Activated T-cell treated with anti-CD3 and anti-CD28 coated beads for 24 hours (primary cell): ENCODE measurements at places on chromosomes 6 and 20.

- no peak for DNase-seq
Observed at GRCh38 chr6:36954262-36954931, at the start of gene PI16. TSS of gene PI16 (plus strand) at chr6:36954738. CDS start at chr6:36954761, 23 bp downstream.

- no peak for DNase-seq
Observed at GRCh38 chr20:12700701-12701100, 308.1 kb upstream of the SPTLC3 start.

- DNase-seq: no peak
Observed at GRCh38 chr20:22939181-22939580, 95.9 kb upstream of the SSTR4 start.

GRCh38 chr6:18820725-18821124 is 433.6 kb downstream of the RNF144B start:
- DNase-seq: no peak

DNA sequence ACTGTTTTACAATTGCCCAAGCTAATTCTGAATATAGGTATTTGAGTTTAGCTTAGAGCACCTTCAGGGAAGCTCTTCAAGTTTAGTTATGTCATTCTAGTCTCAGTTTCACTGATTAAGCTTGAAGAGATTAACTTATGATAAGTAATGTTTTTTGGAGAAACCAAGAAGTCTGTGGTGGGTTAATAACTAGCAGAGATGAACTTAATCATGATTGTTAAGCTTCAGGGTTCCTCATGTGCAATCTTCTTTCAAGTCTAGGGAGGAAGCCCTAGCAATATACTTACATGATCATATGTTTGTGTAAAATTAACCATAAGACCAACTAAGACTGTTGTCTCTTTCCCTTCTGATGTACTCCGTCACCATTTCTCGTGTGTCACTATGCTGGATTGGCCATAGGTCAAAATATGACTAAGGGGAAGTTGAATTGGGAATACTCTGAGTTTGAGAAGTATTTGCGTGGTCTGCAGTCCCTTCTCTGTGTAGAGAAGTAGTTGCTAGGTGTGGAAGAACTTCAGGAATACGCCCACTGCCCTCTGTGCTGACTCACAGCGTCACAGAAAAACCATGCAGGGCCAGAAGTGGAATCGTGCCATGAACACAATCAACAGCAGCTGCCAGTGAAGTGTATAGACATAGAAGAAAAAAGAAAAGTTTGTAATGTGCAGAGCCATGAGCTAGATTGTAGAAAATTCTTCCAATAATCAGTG is 88.3 kb downstream of the SH3BGRL2 start:
- DNase-seq: no peak

- DNase-seq: no peak
Observed at GRCh38 chr6:119476554-119476953, 127.0 kb upstream of the MAN1A1 start.

GRCh38 chr6:71364889-71365542 is 76.4 kb downstream of the OGFRL1 start:
- no peak for DNase-seq

- DNase-seq: no peak
Observed at GRCh38 chr6:122652431-122652830, 42.2 kb downstream of the PKIB start.

DNA sequence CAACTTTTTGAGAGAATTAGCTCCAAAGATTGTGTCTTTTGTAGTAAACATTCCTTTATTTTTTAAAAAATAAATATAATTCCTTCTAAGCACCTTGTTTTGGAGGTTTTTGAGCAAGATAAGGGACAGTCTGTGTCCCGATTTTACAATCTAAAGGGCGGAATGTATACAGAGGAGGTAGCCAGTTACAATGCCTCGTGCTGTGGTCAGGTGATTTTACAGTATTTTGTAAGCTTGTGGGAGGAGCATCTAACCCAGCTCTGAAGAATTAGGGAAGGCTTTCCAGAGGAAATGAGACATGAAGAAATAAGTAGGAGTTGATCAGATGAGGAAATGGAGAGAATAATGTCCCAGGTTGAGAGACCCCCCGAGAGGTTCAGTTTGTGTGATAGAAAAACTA is 1.3 kb downstream of the HINT3 start:
- DNase-seq: no peak

GRCh38 chr20:18007534-18008292 is 38.9 kb downstream of the MGME1 start:
- no peak for DNase-seq

DNA sequence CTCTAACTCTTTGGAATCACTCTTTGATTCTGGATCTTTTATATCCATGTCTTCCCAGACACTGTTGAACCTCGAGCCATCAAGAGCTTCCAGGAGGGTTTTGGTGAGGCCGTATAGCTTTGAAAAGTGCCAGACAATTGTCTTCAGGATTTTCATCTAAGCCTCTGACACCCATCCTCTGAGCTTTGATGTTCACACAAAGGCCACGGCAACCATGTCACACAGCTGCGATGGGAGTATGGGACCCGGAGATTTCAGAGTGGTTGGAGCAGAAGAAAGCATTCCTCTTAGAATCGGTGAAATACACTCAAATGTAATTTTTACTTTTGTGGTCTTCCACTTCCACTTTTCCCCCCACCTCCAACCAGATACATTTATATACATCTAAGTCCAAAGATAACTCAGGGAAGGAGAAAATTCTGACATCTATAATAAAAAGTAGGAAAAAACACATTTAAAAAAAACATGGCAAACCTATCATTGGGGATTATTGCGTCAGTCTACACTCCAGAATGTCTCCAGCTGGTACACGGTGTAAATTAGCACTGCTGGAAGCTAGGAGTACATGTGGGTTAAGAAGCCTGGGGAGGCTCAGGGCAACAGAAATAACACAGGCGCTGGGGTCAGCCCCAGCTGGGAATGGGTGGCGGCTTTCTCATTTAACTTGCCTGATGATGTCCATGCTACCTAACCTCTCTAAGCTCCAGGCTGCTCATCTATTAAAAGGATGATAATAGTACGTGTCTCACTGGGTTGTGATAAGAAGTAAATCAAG is 92.7 kb downstream of the LY86 start:
- no peak for DNase-seq

GRCh38 chr6:42512579-42512978 is 51.2 kb upstream of the UBR2 start:
- no peak for DNase-seq

DNA sequence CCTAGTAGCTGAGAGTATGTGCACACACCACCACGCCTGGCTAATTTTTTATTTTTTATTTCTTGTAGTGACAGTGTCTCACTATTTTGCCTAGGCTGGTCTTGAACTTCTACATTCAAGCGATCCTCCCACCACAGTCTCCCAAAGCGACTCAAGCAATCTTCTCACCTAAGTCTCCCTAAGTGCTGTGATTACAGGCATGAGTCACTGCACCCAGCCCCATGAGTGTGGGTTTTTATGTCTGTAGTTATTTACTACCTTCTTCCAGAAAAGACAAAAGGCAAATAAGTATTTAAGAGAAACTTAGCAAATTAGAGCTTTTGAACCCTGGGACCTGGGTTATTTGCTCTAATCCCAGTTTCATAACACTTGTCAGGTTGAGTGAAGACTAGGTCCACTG is 92.3 kb upstream of the HCRTR2 start:
- DNase-seq: no peak

GRCh38 chr6:89190741-89191140 is 26.4 kb downstream of the GABRR1 start:
- DNase-seq: no peak

- DNase-seq: no peak
Observed at GRCh38 chr6:139758209-139758611, 383.8 kb upstream of the CITED2 start.

GRCh38 chr6:137866200-137866913 is 702 bp upstream of the TNFAIP3 start:
- DNase-seq: no peak

- no peak for DNase-seq
Observed at GRCh38 chr20:1490643-1491195, 501 bp downstream of the SIRPB2 start.

- DNase-seq: no peak
Observed at GRCh38 chr6:80728101-80728750, 621.8 kb downstream of the BCKDHB start.

DNA sequence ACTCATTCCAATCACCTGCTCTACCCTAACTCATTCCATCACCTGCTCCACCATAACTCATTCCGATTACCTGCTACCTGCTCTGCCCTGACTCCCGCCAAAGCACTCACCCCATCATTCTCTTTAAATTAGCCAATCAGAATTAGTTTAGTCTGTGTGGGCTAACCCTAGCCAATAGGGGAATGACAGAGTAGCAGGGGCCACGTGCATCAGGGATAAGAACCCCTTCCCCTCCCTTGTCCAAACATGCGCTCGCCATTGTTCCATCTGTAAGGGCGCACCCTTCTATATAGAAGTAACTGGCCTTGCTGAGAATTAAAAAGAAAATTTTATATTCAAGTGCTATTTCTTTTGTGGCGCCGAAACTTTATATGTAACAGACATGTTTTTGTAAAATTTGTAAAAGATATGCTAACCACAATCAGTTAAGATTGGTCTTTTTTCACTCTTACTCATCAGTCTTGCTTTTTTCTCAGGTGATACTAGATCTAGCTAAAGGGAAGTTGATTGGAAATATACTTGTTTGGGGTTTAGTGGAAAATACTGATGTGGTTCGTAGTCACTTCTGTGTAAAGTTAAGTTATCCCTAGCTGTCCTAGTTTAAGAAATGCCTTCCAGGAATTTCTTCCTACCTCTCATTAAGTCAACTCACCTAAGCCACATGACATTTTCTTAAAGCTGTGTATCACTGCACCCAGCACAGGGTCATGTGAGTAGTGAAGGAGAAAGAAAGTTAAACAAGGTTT is 16.5 kb downstream of the RTN4IP1 start:
- no peak for DNase-seq

GRCh38 chr20:57977569-57977968 is 250.9 kb downstream of the ANKRD60 start:
- DNase-seq: no peak

GRCh38 chr6:166488076-166488685 is 98.3 kb downstream of the RAMACL start:
- DNase-seq: peak; percentile 65

DNA sequence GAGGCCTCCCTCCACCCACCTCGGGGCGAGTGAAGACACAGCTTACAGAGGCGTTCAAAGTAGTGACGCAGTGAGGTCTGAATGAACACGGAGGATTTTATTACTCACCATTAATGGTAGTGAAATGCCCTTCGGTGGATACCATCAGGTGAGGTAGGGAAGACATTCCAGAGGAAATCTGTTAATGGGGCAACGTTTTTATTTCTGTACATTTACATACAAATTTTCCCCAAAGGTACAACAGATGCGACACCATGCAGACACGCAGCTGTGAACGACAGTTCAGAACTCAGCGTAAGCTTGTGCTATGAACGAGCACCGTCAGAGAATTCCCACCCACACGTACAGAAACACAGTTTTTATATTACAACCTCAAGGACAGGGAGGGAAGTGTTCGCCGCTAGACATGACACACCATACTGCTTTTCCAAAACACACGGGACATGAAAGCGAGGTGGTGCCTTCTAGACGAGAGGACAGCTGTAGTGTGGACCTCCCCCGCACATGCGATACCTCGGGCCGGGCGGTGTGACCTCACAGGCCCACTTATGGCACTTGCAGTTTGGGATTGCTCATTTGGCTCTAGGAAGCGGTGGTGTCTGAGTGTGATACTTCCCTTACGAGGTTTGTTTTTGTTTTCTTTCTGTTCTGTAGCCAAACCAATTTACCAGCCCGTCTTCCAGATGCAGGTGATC is 10.7 kb downstream of the PSMG4 start:
- DNase-seq: no peak

DNA sequence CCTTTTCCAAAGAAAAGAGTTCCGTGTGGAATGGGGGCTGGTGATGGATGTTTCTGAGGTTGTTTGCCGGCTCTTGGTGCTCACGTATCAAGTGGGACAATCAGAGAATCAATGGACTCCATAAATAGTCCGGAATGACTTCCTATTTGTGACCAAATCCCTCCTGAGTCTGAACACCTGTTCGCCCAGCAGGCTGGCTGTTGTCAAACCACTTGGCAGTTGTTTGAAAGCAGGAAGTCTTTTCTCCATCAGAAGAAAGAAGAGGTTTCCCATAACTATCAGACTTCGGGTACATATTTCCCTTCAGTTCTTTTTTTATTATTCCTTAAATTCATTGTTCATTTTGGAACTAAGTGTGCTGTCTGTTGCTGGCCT is 154.7 kb upstream of the RIN2 start:
- no peak for DNase-seq

DNA sequence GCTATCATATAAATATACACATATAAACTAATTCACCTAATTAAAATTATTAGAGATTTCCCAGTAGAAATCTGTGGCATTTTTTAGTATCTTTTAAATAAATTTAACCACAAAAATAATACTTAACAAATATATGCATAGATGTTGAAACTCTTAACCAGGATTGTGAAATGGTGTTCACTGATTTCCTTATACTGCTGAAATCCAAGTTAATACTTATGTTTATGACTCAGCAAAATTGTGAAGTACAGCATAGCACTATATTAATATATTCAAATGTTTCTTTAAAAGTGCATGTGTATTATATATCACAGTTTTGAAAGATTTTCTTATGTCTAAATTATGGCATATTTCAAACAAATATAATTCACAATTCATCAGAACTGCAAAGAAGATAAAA is 328.2 kb upstream of the MANEA start:
- DNase-seq: no peak

GRCh38 chr6:79733388-79733787 is 102.3 kb downstream of the SH3BGRL2 start:
- no peak for DNase-seq

GRCh38 chr20:44714701-44715498 is at the start of gene CCN5:
TSS of gene CCN5 (plus strand) at chr20:44715369. CDS start at chr20:44715391, 22 bp downstream.
- no peak for DNase-seq

DNA sequence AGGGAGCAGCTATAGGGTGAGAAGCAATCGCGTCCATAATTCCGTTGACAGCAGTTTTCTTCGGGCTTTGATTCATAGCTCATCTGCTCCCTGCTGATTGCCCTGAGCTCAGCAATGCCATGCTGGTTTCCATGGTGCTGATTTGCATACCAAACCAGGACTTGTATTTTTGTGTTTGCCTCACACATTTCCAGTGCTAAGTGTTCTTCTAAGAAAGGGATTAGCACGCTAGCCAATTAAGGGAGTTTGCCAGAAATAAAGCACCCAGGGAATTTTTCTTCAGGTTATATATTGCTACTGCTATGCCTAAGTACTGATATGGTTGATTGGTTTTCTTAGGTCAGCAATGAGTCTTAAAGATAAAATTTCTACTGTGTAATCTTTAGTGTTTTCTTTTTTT is 177.6 kb downstream of the PLCB1 start:
- no peak for DNase-seq

DNA sequence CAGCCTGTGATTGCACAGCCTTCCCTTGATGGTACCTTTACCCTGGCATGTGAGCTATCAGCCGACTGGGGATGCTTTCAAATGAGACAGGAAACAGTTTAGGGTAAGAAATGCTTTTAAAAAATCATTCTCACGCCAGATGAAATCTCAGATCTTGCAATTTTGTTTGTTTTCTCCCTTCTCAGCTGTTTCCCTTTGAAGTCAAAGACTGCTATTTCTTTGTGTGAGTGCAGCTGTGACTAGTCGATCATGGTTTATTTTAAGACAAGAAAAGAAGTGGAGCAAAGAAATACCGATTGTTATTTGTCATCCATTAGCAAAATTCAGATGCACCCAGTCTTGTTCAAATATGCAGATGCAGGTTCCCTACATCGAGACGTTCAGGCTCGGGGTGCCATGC is 489.7 kb downstream of the QKI start:
- DNase-seq: no peak

GRCh38 chr6:84161190-84161589 is 66.3 kb downstream of the CEP162 start:
- DNase-seq: no peak

- DNase-seq: no peak
Observed at GRCh38 chr6:87920245-87920644, 127.4 kb upstream of the SPACA1 start.
